CD4-positive, alpha-beta T cell treated with Interleukin-2 at 100 ng/mL for 4 hours (primary cell): ENCODE measurements at places on chromosomes 1 and 21.

- DNase-seq: no peak
Observed at GRCh38 chr1:215599418-215600074, 32.4 kb downstream of the KCTD3 start.

DNA sequence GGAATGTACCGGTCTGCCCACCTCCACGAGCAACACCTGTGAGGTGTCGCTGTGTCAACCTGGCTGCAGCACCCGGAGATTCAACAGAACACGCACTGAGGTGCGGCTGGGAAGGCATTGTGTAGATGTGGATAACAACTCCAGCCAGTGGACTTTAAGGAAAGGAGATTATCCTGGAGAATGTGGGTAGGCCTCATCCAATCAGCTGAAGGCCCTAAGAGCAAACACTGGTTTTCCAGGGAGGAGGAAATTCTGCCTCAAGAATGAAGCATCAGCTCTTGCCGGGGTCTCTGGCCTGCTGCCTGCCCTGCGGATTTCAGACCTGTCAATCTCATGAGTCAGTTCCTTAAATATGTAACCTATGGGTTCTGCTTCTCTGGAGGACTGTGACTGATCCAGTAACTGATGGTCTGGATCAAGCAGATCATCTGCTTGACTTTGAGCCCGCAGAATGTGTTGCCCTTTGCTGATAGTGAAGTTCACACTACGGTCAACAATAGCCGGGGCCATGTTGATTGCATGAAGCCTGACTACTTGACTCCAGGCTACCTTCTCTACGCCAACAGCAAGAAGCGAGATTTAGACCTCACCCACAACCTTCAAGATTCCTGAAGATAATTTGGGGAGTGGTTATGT, 15.9 kb upstream of the PRDM15 start:
- no peak for DNase-seq

- no peak for DNase-seq
Observed at GRCh38 chr1:197394831-197395608, 127.0 kb downstream of the CRB1 start.

- no peak for DNase-seq
Observed at GRCh38 chr1:15262706-15263105, 15.7 kb downstream of the FHAD1 start.

- DNase-seq: no peak
Observed at GRCh38 chr21:26115305-26115704, 55.3 kb downstream of the APP start.

DNA sequence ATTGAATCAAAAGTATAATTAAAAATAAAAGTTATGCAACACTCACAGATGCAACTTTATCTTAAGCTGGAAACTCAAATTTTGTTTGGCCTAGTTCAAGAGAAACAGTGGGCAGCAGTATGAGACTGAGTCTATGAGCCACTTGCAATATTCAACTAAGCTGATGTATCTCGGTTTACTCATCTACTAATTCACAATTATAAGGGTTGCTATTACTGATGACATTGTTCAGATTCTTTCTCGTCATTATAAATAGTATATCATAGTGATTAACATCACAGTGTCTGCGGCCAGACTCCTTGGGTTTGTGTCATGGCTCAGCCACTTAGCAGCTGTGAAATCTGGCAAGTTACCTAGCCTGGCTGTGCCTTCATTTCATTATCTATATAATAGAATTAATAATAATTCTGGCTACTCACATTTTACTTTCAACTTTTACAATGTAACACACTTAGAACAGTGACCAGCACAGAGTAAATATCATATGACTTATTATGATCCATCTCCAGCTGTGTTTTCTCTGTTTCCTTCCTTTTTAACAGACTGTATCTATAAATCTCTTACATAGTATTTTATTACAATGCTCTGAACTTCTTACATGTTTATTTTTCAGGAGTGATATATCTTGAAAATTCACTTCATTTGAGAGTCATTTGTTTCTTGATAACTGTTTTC, 194.3 kb upstream of the RGS18 start:
- no peak for DNase-seq

DNA sequence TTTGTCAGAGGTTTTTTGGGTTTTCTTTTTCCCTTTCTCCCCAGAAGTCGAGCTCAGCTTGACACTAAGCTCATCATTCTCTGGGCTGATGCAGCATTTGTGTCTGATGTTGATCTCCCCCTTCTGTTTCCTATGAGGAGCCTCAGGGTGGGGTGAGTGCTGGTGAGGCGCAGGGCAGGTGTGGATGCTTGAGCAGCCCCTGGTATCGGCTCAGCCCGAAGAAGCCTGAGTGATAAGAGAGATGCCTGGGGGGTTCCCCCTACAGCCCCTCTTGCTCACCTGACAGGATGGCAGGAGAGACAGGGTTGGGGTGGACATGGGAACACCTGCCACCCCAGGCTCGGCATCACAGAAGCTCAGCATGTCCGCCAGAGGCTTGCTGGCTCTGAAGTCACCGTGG, 239.0 kb downstream of the RHOU start:
- DNase-seq: no peak

GRCh38 chr21:21064353-21064752, 66.1 kb downstream of the NCAM2 start:
- no peak for DNase-seq

- no peak for DNase-seq
Observed at GRCh38 chr1:145895471-145895870, 9.8 kb upstream of the ANKRD35 start.

DNA sequence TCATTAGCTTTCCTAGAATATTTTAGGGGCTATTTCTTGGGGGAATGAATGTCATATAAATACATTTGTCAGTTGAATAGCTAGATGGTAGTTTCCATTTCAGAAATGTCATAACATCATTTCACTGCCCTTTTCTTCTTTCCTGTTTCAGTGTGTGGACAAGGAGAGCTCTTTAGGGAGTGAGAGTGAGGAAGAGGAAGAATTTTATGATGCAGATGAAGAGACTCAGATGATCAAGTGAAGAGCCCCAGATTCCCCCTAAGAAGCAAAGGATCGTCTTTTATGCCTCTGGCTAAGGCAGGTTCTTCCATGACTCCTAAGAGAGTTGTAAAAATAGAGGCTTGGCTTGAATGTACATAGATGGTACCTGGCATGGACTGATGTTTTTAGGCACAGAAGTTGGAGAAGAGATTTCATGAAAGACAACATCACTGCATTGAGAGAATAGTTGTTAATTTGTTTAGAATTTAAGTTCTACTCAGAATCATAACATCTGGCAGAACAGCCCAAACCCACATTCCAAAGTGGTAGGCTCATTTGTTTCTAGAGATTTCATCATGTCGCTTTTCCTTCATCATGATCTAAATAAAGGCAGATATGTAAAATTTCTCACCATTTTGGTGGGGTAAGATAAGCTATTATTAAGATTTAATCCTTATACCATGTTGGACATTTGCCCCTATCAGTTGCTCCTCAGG, 44.2 kb upstream of the MAB21L3 start:
- no peak for DNase-seq

DNA sequence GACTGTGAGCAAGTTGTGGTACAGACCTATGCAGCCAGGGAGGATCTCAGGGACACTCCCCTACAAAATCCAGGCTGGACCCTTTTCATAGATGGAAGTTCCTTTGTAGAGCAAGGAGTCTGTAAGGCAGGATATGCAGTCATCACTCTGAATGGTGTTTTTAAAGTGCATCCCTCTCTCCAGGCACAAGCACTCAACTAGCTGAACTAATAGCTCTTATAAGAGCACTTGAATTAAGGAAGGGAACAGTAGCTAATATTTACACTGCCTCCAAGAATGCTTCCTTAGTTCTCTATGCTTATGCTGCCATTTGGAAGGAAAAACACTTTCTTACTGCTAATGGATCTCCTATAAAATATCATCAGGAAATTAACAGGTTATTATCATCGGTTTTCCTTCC, 27.0 kb upstream of the SMYD3 start:
- DNase-seq: no peak

DNA sequence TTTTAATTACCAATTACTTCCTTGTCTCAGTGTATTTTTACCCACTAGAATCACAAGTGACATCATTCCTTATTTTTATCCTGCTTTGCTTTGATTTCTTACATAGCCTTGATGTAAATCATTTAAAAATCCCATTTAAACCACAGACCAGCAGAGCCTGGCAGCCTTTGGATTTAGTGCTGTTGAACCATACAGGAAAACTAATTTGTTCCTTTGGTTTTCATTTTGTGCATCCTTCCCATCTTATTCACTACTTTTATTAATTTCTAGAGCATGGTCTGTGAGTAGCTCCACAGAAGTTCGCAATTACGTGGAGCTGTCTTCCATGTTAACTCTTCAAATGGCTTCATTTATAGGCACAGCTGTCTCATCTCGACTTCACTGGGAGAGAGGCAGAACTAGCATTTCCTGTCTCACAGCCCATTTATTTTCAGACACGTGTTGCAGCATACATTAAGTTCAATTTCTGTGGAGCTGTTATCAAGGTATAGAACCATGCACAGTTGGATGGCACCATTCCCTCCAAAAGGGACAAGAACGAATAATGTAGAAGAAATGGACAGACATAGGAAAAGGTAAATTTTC, 235.3 kb downstream of the MRPL39 start:
- DNase-seq: no peak

DNA sequence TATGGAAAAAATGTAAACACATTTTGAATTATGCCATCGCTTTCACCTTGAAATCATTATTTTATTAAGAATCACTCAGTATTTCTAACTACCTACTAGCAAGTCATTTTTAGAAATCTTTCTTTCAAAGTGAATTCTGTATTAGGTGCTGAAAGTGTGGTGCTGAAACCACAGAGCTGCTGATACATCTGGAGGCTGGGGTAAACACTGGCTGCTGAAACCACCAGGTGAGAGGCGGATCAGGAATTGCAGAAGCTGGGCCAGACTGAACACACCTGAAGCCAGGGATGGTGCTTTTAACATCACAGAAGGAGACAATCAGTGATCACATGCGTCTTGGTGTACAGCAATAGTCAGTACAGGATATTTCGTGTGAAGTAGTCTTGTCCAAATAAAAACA, 42.2 kb upstream of the KCNE1 start:
- no peak for DNase-seq

GRCh38 chr1:20662110-20662475, 924 bp upstream of the DDOST start:
- DNase-seq: no peak

- DNase-seq: no peak
Observed at GRCh38 chr1:113760102-113761080, 1.1 kb upstream of the PHTF1 start.

- no peak for DNase-seq
Observed at GRCh38 chr1:84973498-84974334, 23.2 kb downstream of the MCOLN2 start.

GRCh38 chr1:76075877-76076276, 1.3 kb downstream of the ST6GALNAC3 start:
- no peak for DNase-seq

DNA sequence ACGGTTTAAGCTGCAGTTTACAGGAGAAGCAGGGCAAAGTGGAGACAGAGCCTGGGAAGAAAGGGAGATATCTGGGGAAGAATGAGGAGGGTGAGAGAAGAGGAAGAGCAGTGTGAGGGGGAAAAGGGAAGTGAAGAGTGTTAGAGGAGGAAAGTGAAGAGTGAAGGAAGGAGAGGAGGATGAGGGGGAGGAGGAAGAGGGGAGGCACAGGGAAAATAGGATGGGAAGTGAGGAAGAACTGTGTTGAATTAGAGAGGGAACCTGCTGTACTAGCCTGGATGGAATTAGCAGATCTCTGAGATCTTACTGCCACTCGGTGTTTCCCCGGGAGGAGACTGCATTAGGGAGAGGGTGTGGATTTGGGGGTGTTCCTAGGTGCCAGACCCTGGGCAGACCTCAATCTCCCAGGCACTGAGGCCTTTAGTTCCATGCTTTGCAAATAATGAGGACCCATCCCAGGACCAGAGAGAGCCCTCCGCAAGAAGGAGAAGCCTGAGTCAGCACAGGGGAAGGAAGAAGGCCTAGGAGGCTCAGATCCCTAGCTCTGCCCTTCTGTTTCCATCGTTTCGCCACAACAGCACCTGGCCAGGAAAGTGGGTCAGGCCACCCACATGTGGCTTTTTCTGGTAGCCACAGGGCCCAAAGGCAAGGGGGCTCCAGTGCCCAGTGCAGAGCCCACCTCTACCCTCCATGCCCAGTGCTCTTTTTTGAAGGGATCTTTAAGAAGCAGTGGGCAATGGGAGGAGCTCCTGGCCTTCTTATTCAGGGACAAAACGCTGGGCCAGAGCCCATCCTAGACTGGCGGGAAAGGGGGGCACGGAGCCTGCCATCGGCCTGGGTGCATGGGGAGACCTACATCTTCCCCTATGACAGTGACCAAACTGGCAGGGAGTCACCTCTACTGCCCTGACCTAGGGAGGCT, 2.0 kb downstream of the LRRN2 start:
- DNase-seq: no peak

DNA sequence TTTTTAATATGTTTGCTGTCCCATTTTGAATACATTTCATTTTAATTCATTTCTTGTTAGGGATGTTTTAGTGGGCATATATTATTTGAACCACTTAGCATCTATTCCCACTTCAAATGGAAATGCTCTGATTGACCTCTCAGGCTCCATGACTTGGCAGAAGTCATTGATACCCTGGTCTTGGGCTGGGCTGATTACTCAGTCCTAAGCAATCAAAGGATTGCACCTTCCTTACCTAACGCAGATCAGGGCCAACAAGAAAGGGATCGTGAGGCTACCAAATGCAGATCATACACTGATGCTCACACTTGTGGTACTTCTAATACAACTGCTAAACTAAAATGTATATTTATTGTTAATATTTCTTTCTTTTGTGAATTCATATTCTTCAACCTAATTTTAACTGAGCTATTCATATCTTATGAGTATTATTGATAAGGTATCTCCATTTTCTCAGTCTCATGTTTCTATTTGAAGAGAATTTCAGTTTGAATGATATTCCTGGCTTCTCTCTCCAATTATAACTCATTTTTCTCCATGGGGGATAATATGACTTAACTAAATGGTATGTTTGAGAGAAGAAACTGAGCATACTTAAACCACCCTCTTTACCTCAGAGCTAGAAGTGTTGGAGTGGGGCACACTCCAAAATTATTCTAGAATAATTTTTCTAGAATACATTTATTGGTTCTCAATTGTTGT, 615.5 kb upstream of the ADAMTS5 start:
- DNase-seq: no peak

DNA sequence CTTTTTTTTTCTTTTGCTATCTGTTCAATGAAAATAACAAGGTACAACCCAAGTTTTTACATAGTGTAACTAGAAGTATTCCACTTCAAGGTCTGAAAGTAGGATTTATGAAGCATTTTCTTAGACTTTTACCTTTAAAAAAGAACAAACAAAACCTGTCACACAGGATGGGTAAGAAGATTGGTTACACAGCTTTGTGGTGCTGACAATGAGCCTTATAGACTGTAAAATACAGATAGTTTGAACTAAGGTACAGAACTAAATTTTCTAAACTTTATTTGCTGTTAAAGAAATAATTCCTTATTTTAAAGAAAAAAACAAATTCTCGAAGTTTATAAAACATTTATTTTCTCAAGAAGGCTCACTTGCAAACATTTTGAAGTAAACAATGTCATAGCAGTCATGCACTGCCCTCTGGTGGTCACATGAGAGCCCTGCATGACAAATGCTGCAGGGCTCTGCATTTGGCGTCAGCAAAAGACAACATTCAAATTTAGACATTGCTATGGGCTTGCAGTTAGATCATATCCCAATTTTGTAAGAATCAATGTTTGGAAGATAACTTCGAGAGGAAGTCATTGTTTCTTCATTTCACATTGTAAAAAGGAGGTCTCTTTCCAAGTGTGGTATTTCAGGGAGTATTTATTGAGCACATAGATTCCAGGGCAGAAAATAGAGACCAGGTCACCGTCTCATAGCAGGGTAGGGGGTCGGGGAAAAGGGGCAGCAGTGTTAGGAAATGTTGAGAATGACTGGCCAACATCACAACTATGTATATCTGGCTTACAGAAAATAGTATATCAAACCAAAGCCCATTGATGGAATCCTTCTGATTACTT, 115.3 kb upstream of the FMN2 start:
- DNase-seq: peak; percentile 52

- DNase-seq: no peak
Observed at GRCh38 chr1:180675586-180675985, 43.8 kb downstream of the XPR1 start.
